ENCODE measurements at places on chromosomes 13 and 19.

GRCh38 chr13:99663908-99664307, 162.6 kb downstream of the TM9SF2 start:
- no peak for DNase-seq

- no peak for DNase-seq
These were observed 58.5 kb downstream of the CEBPG start for GRCh38 chr19:33432015-33432414.

- DNase-seq, result no peak
These were observed 713.8 kb upstream of the GPC6 start for GRCh38 chr13:92512852-92513251.

DNA sequence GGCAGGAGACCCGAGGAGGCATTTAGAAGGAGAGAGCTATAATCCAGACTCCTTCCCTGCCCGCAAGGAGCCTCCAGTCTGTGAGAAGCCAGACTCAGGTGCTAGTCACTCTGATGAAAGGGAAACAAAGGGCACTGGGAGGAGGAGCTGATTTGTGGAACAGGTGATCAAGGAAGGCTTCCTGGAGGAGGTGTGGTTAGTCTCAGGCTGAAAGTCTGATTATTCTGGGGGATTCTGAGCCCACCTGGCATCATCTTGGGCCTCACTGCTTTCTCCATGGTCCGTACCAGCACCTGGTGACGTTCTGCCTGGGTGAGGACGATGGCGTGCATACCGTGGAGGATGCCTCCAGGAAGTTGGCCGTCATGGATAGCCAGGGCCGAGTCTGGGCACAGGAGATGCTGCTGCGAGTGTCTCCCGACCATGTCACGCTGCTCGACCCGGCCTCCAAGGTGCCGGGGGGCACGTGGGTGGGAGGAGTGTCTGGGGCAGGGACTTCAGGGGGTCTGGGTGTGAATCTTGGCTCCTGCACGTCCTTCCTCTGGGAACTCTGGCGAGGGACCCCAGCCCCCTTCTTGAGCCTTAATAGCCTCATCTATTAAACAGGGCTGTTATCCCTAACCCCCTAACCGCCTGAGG, 3.9 kb downstream of the EPS8L1 start:
- DNase-seq, result no peak

DNA sequence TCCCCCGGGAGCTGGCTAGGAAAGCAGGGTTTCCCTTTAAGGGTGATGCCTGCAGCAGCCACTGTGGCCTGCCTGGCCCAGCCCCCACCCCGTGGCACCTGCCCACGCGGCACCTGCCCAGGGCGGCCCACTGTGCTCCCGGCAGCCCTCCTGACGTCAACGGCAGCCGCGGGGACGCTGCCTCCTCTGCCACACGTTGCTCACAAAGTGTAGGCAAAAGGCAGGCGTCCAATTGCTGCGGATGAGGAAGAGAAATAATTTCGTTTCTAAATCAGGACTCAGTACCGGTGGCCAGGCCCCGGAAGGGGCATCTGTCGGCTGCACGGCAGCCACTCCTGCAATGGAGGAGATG, 122.3 kb downstream of the URI1 start:
- no peak for DNase-seq

DNA sequence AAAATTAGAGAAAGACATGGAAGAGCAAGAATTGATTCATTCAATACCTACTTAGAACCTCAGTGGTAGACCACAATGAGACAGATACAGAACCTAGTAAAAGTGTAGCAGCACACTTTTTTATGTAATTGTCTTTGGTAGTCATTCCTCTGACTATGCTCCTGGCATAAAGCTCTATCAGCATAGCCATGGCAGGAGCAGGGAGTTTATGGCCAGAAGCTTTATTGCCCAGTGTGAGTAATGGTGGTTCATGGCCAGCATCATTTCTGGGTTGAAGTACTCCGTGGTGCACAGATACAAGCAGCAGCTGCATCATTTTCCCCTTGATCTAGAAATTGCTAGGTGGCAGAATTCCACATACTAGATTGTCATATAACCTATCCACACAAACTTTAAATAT, 352.6 kb downstream of the TBC1D4 start:
- no peak for DNase-seq

GRCh38 chr19:13742756-13743155, 21.6 kb upstream of the MRI1 start:
- DNase-seq, result no peak

DNA sequence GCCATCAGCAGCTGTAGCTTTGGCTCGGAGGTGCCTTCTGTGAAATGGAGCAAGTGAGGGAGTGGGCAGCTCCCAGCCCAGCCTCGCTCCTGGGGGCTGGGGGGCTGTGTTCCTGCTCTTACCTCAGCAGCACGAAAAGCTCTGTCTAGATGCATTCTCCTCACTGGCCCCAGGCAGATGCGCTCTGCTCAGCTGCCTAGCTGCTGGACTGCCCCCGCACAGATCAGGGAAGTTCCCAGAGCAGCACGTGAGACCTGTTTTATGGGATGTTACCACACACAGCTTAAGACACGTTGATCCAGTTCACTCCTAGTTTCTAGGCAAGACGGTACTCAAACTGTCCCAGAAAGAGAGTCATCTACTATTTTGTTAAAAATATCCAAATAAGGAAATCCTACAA, 13.6 kb downstream of the LCP1 start:
- peak; percentile 64 for DNase-seq

- no peak for DNase-seq
These were observed 19.0 kb downstream of the N4BP2L1 start for GRCh38 chr13:32409001-32409313.

- no peak for DNase-seq
These were observed 8.6 kb upstream of the BCAT2 start for GRCh38 chr19:48819366-48819816.

- no peak for DNase-seq
These were observed 24.1 kb upstream of the AKAP11 start for GRCh38 chr13:42247883-42248282.

GRCh38 chr19:12052497-12053169, at the start of gene ZNF878:
ZNF878 (minus strand) TSS chr19:12052961; CDS start chr19:12052801, 160 bp downstream.
- DNase-seq, result peak; percentile 59

GRCh38 chr13:59700281-59700680, 463.4 kb downstream of the DIAPH3 start:
- DNase-seq, result no peak

DNA sequence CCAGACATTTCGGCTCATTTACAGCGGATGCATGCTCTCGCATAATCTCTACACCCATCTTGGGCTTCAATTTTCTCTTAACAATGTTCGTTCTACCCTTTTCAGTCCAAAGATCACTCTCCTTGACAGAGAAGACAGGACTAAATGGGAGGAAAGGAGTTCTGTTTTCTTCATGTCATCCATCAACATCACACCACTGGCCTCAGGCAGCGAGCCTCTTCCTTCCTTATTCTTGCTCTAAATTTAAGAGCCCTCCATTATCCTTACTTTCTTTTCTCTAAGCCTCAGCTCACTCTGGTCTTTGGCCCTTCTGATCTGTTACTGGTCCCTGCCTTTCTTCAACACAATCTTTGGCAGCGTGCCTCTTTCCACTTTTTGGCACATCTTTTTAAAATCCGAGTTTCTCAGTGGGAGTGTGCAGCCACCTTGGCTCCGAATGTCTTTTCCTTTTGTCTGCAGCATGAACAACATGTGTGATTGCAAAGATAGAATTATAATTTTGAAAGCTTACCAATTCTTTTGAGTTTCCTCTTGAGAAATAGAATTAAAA, 98.7 kb downstream of the FAM216B start:
- DNase-seq, result no peak

- no peak for DNase-seq
These were observed 21.8 kb downstream of the PROSER1 start for GRCh38 chr13:39016087-39016486.

GRCh38 chr19:30082611-30083010, 140.6 kb downstream of the URI1 start:
- DNase-seq, result no peak

DNA sequence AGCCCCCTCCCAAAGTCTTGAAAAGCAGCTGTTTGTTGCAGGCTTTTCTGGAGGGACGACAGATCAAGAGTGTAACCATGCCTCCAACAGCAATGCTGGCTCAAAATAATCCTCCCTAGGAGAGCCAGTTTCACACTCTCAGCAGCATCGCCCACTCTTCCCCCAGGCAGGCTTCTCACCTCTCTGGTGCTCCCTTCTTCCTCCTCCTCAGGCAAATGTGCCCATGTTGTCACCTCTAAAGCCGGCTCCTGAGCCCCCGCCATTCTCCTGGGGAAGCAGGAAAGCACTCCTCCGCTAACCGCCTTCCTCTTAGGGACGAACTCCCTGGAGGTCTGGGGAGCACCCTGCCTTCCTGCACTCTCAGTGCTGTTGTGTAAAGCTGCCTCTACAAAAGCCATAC, 98.9 kb upstream of the SGCG start:
- no peak for DNase-seq

DNA sequence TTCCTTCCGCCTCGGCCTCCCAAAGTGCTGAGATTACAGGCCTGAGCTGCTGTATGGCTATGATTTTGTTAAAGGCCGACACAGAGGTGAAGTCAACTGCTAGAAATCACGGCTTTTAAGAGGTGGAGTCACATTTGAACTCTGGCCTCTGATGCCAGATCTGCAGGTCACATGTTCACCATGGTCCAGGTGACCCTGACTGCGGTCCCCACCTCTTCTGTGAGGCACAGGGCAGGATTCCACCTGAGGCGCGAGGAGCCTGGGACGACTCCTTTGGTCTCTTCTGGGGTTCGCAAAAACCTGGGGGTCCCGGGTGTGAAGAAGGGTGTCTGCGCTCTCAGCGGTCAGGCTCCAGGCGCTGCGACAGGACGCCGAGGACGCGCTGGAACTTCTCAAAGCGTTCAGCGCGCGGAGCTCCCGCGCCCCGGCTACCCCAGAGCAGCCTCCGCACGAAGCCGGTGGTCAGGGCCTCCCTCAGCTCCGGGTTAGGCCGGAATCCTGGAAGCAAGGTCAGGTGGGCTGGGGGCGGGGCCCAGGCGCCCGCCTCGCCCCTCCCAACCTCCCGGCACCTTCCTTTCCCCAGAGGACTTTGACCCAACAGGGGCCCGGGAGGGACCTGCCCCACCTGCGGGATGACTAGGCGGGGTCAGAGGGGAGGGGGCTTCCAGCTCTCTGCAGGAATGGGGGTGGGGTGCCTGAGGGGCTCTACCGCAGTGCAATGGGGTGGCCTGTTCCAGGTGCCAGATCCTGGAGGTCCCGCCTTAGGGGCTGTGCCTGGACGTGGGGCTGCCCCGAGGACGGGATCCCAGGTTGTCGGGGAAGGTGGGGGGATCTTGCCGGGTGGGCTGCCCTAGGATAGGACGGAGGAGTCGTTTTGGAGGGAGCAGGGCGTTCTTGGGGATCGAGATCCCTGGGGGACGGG, 13.0 kb downstream of the TRIP10 start:
- no peak for DNase-seq

DNA sequence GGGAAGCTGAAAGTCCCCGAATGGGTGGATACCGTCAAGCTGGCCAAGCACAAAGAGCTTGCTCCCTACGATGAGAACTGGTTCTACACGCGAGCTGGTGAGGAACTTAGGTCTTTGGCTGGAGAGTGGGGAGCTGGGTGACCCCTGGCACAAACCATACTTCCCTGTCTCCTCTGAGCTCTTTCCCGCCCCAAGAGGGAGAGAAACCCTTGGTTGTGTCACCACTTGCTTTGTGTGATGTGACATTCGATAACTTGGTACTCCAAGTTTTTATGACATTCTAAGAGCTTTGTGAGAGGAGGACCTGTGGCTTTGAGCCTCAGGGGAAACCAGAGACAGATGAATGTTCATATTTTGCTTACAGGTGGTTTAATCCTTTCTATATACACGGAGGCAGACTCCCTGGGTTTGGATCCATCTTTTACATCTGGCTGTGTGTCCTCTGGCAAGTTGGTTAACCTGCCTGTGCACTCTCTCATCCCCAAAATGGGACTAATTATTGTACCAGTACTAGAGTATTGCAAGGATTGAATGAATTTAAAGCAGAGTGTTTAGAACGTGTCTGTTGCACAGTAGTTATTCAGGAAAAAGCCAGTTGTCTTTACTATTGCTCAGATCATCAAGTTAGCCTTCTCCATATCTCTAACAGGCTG, 1.2 kb downstream of the RPS19 start:
- no peak for DNase-seq

DNA sequence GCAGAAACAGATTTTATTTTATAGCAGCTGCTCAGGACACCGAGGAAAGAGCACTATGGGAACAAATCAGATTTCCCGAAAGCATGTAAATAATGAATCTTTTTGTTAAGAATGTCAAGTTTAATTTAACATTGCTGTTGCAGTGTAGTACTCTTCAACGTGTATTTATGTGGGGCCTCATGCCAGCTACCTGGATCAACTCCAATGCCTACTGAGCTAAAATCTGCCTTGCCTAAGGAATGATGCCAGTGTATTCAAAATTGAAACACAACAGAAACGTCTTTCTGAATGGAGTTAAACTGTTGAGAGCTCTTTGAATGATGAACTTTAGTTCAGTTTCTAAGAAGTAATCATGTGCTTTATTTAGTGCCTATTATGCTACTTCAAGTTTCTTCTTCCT, 1379.8 kb upstream of the ATXN8OS start:
- no peak for DNase-seq

DNA sequence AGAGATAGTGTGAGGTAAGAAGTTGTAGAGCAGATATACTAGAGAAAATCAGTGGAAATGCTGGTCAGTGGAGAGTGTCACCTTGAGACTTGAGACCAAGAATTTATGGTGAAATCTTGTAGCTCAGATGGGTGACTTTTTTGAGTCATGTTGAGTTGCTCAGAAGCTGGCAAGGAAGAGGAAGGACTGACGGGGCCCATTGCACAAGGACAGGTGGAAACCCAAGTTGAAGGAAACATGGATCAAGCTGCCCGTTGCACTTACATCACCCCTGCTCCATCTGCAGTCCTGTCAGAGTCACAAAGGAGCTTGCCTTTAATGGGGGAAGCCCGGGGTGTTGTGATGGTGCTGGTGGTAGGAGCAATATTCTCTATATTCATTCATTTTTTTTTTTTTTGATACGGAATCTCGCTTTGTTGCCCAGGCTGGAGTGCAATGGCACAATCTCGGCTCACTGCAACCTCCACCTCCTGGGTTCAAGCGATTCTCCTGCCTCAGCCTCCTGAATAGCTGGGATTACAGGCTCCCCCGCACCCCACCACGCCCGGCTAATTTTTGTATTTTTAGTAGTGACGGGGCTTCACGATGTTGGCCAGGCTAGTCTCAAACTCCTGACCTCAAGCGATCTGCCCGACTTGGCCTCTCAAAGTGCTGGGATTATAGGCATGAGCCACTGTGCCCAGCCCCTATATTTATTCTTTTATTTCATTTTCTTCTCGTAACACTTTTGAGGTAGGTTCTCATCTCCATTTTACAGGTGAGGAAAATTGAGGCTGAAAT, 27.4 kb downstream of the UBAC2 start:
- DNase-seq, result peak; percentile 65

GRCh38 chr13:97809576-97809975, 143.9 kb upstream of the IPO5 start:
- no peak for DNase-seq

DNA sequence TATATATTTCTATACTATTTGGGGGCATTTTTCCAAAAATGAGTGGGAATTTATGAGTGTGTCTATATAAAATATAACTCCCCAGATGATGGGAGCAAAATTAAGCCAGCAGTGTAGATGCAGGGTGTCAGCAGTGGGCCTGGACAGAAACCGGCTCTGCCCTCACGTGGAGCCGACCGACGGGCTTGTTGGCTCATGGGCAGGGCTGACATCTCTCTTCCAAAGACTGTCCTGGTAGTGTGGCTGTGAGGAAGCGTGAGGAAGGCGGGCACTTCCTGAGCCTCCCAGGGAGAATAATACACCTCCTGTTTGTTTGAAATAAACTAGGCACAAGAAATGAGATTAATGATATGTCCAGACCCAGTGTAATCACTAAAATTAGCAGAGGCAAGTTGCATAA, 206.5 kb downstream of the TEX29 start:
- no peak for DNase-seq

- no peak for DNase-seq
These were observed 3.3 kb upstream of the USP12 start for GRCh38 chr13:27174766-27175455.

- DNase-seq, result no peak
These were observed 1.1 kb downstream of the ADAMTS10 start for GRCh38 chr19:8609279-8610040.
